Cerebellum (tissue), 4 donors: ENCODE measurements at places on chromosomes 5 and 9.
A peak's percentile ranks its signal among the peaks of the same experiment; 100 is the strongest.

- DNase-seq, result no peak
These were observed 45.6 kb downstream of the SLC1A3 start for GRCh38 chr5:36651761-36652685.

DNA sequence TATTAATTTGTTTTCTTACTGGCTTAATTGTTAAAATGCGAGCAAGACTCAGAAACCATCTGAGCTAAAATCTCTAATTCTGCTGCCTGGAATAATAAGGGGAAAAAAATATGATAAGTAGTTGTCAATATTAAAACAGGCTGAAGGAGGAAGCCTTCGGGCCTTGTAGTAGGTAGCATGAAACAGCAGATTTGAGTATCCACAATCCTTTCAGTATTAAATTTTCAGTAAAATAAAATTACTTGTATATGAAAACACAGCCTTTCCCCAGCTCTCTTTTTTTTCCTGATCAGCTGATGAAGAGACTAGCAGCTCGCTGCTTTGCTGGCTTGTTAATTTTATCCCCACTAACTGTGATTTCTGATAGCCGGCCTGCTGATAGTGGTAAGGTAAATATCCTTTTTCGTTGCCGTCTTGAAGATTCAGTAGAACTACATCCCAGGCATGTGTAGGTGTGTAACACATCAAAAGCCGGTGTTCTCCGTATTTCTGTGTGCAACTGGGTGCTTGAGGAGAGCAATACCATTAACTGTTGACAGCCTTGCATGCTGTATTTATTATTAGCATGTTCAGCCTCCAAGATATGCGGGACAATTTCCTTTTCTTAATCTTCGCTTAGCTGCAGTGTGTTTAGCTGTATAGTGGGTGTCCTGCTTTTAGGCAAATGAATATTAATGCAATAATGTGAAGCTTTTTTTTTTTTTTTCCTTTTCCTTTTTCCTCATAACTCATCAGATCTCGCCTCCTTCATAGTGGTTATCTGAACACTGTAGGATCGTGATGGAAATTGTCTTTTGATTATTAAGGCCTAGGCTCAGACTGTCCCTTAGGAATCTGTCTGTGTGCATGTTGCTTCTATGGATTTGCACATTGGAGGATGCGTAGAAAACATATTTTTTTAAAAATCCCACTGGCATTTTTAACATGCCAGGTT lies 144.6 kb downstream of the SMARCA2 start:
- DNase-seq, result peak; percentile 29

DNA sequence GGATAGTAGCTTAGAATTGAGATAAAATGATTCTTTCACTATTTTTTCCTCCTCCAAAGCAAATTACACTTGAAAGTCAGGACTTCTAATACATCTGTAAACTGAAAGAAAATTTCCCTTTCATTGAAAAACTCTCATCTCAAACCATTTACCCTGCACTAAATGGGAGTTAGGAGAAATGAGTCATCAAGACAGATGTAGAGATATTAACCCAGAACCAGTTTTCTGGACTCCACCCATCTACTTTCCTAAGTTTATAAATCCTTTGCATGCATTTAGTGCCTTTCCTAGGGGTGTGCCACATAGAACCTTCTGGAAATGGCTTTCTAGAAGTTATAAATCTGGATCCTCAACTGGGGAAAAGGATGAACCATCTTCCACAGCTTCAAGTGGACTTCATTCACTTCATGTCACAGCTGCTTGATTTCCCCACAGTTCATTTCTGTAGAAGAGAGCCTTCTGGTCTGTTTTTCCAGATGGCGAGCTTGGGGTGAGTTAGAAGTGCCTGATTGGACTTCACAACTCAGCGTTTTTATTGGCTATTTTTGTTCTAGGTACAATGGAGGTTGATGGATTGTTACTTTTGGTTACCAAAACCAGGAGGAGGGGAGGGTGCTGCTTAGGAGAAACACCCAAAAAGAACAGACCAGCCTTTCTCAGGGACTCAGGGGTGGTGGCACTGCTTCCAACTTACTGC lies 72.5 kb upstream of the GPR151 start:
- DNase-seq, result no peak

DNA sequence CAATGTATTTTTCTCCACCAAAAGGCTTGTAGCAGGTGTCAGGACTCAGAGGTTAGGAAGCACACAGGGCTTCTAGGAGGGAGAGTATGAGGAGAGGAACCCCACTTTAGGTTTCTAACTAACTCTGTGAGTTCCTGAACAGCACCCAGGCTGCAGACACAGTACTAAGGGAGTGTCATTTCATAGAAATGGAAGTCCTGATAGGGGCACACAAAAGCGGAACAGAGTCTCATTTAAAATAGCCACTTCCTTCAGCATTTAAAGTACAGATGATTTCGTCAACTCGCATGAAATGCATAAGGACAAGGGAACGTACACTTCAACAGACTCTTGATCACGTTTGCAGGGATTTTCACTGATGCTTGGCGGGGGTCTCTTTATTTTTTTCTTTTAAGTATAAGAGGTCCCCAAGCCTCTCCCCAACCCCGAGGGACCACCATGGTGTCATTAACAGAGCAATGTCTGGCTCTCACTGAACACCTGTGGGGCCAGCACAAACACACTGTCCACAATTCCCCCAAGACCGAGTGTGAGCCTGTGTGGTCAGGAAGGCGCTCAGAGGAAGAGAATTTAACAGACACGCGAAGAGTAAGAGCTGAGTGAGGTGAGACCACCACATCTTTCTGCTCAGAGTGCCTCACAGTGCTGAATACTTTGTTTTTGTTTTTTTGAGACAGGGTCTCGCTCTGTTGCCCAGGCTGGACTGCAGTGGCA lies 82.3 kb downstream of the SECISBP2 start:
- no peak for DNase-seq

- no peak for DNase-seq
These were observed 1.3 kb downstream of the HAVCR2 start for GRCh38 chr5:157107508-157107907.

DNA sequence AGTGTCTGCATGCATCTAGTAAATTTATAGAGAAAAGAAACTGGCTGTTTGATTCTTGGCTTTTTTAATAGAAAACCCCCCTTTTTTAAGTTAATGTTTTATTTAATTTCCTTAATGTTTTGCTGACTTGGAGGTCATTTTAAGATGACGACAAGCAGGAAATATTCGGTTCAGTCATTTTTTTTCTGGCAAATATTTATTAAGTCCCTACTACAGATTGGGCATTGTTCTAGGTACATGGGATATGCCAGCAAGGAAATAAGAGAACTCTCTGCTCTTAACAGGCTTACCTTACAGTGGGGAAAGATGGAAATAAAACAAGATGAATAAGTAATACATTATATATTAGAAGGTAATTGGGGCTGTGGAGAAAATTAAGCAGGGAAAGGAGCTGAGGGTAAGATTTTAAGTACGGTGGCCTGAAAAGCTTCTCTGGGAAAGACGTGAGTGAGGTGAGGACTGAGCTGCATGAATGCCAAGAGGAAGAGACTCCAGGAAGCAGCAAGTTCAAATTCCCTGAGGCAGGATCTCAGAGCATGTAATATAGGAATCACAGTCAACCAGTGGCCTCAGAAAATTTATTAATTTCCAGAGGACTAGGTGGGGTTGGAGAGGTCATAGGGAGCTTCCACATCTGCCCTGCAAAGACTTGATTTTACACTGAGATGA lies 316.0 kb upstream of the DAP start:
- no peak for DNase-seq

GRCh38 chr9:18851069-18851795 lies 181.8 kb downstream of the SAXO1 start:
- DNase-seq, result no peak

DNA sequence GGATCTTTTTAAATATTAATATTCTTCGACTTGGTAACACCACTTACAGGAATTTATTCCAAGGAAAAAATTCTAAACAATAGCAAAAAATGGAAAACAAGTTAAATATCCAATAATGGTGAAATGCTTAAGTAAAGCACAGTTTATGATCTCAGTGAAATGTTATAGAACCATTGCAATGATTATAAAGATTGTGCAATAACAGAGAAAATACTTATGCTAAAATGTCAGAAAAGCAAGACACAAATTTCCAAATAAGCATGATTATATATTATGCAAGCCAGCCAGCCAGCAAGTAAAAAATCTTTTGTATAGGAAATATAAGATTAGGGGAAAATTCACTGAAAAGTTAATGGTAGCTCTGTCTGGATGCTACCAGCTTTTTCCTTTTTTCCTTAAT lies 102.7 kb upstream of the EFNA5 start:
- DNase-seq, result no peak

- peak; percentile 49 for DNase-seq
These were observed 41.8 kb upstream of the KDM4C start for GRCh38 chr9:6715755-6716643.

GRCh38 chr5:910769-911160 lies 18.1 kb downstream of the TRIP13 start:
- DNase-seq, result no peak

DNA sequence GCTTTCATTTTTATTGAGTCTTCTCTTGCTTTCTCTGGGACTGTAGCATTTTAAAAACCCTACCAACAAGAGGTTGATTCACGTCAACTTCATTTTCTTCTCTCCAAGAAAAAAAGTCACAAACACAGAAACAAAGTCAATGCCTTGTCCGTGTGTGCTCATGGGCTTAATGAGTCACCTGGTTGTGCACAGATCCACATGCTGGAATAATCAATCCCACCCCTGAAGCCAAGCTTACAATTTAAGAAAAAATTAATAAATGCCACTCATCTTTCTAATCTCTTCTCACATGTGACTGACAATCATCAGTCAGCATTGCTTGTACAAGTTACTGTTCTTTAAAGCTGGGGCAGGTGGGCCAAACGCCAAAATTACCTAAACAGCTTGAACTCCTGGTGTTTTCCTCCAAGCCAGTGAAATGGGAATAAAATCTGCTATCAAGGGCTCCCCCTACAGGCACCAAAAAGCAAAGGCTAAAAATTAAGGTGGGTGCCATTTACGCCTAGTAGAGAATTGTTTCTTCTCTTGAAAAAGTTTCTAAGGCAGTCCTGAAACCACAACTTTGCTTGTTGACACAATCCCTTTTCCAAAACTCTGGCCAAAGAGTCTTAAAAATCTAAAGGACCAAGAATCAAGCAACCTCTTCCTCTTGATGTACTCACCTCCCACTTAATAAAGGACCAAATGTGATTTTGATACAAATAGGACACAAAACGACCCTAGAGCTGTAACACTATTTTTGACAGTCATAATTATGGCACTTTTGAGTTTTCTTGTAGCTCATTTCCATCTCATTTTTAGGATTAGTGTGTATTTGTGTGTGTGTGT lies 21.3 kb downstream of the TRMO start:
- DNase-seq, result peak; percentile 73

GRCh38 chr9:133708246-133709014 lies 29.7 kb downstream of the SARDH start:
- no peak for DNase-seq

DNA sequence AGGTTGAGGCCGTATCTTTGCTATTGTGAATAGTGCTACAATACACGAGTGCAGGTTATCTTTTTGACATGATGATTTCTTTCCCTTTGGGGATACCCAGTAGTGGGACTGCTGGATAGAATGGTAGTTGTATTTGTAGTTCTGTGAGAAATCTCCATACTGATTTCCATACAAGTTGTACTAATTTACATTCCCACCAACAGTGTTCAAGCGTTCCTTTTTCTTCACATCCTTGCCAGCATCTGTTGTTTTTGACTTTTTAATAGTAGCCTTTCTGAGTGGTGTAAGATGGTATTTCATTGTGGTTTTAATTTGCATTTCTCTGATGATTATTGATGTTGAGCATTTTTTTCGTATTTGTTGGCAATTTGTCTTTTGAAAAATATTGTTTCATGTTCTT lies 41.4 kb downstream of the CNOT6 start:
- DNase-seq, result no peak

DNA sequence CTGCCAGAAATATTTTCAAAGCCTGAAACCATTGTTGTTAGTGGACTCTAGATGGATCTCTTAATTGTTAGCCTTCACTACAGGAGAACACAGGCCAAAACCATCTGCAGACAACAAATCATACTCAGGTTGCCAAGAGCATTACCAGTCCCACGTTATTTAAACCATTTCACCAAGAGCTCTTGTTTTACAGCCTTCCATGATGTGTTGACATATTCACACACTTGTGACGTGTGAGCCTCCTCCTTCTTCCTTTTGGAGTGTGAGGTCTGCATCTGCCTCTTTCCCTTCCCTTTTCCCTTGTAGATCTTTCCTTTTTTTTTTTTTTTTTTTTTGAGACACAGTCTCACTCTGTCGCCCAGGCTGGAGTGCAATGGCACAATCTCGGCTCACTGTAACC lies 279.0 kb downstream of the AUH start:
- DNase-seq, result no peak

DNA sequence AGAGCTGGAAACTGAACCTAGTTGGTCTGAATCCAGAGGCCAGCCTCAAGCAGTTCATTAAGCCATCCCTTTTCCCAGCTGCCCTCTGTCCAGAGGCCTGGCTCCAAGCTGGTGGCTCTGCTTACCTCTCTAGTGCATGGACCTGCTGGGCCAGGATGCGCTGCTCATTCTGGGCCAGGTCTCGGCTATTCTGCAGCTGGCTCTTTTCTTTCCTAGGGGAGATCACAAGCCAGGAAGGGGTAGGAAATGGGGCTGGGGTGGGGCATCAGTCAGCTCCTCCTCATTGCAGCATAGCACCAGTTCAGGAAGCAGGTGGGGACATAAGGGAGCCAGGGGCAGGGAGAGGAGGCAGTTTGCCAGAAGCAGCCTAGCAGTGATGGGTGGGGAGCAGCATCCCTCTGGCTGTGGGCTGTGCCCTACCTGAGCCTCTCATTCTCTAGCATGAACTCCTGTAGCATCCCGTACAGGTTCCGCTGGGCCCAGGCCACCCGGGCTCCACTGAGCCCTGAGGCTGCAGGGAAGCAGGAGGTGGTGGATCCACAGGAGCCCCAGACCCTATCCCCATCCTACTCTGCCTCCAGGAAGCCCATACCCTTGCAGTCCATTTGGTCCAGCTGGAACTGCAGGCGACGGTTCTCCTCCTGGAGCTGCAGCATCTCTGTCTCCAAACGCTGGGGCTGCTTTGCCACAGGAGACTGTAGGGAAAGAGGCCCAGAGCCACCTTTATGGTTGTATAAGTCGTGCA lies 5.2 kb downstream of the KIF12 start:
- DNase-seq, result no peak

DNA sequence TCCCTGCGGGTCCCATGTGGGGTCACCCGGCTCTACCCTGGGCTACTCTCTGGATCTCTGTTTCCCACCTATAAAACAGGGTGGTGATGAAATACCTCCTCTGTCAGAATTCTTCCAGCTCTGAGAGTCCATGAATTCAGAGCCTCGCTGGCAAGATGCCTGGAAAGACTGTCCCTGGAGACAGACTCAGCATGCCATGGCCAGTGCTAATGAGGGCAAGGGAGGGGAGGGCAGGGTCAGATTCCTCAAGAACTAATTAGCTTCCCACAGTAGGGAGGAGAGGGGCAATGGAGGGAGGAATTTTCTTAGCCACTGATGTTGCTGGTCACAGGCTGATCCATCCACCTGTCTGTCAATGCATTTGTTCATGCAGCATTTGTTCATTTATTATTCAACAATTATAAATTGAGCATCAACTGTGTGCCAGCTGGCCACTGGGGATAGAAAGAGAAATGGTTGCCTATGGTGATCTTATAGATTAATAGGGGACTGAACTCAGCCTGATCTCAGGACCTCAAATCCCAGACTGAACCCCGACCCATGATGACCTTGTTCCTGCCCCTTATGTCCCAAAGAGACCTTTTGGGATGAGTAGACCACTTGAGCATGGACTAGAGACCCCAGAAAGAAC lies 4.7 kb downstream of the SYNPO start:
- no peak for DNase-seq
